Vagina (tissue), 2 donors: ENCODE measurements at places on chromosomes 7 and 10.
A peak's percentile ranks its signal among the peaks of the same experiment; 100 is the strongest.

DNA sequence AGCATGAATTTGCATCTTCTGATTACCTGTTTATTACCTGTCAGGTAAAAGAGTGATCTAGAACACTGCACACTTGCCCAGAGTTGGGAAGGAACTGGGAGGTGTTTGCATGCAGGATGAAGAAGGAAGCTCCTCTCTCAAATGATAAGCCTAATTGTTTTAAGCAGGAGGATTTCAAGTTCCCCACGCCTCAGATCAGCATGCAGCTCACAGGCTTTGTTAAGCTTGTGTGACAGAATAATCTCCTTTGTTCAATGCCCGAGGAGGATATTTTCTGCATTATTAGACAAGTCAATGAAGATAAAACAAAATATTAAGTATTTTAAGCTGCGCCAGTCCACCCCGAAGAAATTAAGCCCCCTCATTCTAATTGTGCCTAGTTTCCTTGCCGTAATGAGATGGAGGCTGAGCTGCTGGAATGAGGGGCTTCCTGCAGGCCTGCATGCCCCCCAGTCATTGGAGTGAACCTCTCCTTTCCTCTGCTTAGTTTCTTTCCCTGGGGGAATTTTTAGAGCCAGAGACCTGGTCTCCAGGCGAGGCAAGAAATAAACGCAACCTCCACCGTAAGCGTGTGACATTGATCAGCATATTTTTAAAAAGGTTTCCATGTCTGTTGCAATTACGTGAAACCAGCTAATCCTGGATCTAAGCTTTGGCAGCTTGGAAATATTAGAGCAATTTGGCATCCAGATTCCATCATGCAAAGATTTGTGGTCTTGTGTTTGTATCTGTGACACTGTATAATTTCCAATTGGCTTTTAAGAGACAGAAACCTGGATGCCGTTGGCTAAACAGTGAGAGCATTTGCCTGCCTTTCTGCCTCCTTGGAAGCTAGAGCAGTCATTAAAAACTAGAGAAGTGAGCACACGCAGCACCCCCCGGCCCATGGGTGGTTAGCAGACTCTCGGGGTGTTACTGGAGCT, 376.0 kb downstream of the GALNT17 start:
- DNase-seq: no peak

GRCh38 chr10:43111101-43111500, 27.1 kb upstream of the CSGALNACT2 start:
- no peak for DNase-seq

- DNase-seq: no peak
Observed at GRCh38 chr10:58017719-58018367, 249.9 kb downstream of the IPMK start.

DNA sequence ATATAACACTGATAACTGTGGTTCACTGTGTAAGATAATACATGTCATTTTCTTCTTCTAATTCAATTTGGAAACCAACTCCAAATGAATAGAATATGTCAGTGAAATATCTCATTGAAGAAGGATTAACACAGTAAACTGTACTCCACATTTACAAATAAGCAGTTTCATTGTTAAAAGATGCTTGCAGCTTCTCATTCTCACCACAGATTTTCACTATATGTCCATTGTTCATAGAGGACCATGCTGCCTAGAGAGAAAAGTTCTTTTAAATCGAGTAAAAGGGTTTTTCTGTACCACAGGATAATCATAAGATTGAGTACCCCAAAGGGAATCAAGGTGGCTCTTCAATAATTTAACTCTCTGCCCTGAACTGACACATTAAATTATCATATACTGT, 165.5 kb downstream of the LRRN3 start:
- DNase-seq: no peak

DNA sequence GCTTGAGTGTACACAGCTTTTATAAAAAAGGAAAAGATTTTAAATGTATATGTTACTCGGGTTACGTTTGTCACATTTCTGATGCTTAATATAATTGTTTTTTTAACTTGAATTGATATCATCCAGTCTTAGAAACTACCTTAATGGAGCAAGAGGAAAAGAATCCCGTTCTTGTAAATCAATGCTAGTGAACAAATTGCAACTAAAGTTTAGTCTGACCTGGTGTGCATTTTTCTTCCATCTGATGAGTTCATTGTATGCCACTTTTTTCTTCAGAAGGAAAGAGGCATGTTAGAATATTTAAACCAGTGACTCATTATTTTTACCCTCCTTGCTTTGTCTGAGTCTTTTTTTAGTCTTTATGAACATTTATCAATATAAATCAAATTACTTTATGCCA, 34.7 kb downstream of the NET1 start:
- no peak for DNase-seq

GRCh38 chr10:69480068-69480412, 28.8 kb downstream of the TSPAN15 start:
- no peak for DNase-seq

DNA sequence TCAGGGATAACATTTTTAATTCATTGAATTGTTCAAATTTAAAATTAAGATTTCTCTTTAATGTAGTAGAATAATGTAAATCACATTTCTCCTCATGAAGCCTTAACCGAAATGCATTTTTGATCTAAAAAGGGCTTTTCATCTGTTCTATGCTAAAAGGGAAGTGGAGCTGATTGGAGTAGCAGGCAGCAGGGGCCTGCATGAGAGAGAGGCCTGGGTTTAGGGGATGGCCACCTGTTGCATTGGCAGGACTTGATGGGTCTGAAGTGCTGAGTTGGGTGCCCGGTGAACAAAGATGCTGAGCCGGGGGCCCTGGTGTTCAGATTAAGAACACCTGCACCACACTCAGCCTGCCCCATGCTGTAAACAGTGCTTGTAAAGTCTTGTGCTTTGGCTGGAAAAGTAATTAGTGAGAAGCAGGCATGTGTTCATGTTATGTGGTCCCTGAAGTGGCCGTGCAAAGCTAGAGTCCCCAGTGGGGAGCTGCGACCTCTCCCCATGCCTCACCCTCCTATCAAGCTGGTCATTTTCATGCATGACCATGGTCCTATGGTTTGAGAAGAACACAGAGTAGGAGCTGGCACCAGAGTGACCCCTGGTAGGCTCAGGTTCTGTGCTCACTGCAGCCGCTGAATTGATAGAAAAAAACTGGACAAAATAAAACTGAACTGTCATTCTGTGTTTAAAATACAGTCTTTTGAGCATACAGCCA, 124.3 kb downstream of the ADCY1 start:
- DNase-seq: peak; percentile 31

DNA sequence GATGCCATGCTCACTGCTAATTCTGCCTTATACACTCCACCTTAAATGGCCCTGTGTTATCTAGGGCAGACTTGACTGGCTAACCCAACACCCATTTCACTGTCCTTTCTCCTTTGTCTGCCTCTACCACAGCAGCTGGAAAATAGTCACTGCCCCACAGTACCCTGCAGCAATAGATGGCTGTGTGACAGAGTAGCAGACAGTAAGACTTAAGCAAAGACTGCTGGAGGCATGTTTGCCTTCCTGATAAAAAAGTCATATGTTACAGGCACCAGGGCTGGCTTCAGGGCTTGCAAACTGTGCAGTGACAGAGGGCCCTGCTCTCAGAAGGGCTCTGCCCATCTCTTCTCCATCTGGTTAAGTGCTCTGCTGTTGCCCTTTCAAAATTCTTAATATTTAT, 332.6 kb upstream of the GHITM start:
- no peak for DNase-seq

GRCh38 chr7:713139-713457, 13.4 kb upstream of the DNAAF5 start:
- DNase-seq: no peak

GRCh38 chr10:3848775-3849635, 64.0 kb upstream of the KLF6 start:
- no peak for DNase-seq

DNA sequence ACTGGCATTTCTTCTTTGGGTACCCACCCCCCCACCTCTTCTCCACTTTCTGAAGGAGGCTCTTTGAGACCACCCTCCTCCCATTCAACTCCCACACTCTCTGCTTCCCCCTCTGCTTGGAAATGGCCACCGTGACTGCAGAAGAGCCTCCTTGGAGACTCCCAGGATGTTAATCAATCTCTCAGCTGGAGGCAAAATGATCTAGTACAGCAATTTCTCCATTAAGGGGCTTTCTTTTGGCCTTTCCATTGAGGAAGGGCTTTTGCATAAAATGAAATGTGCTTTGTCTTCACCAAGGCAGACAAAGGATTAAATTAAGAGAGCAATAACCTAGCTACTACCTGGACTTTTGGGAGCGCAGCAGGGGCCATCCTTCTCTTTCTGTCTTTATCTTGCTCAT, 26.1 kb downstream of the CDHR3 start:
- no peak for DNase-seq

DNA sequence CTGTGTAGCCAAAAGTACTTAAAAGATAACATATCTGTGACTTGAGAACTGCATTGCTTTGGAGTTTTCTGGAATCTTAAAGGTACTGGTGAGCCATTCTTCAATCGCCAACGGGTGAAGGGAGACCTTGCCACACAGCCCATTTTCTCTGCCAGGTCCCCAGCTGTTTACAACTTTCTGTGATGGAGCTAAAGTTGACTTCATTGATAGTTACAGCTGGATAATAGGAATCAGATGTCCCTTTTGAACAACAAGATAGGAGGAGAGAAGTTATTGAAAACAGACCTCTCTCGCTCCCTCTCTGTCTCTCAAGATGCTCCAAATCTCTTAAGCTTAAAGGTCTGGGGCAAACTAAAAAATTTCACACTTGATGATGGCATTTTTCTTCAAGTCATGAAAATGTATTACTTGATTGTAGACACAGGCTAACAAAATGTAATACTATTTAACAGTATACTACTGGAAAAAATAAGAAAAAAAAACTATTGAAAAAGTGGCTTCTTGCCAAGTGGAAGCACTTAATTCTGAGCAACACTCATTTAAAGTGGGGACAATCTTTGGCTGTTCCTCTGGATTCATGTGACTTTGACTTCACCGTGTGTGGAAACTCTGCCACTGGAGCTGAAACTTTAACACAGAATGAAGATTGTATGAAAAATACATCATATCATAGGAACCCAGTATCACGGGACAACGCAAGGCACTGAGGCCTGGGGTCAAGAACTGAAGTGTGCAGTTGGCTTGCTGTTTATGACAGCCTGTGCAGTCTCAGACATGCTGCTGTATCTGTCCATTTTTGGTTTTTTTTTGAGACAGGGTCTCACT, 78.4 kb upstream of the AFAP1L2 start:
- DNase-seq: no peak

DNA sequence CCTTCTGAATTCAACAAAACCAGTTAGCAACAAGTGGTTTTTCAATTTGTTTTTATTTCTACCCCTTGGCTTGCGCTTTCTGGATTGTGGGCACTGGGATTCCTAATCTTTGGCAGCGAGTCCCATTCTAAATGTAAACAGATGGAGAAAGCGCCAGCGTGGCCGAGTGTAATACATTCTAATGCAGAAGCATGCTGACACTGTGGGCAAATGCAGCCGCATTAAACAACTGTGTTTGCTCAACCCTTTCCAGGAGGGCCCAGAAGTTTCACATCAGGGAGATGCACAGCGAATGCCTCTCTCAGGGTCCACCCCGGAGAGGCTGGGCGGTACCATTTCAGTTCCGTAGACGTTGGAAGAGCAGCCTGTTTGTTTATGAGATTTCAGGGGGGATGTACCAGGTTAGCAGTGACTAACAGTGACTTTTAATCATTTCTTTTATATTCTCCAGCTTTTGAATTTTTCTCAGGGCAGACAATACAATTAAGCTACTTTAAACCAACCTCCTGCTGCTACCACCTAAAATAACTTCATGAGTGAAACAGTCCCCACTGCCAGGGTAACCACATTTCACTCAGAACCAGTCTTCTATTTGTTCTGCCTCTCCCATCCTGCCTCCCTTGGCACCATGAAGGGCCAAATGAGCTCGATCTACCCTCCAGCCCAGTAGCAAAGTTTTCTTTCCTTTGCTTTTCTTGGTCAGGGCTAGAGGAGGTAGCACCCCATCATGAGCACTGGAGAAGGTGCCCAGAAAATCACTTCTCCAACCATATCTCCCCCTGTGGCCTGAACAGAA, 164.2 kb upstream of the ITGB1 start:
- DNase-seq: no peak

- no peak for DNase-seq
Observed at GRCh38 chr10:116039612-116040011, 233.4 kb downstream of the GFRA1 start.

- DNase-seq: no peak
Observed at GRCh38 chr7:143295870-143296269, 7.7 kb downstream of the CASP2 start.

DNA sequence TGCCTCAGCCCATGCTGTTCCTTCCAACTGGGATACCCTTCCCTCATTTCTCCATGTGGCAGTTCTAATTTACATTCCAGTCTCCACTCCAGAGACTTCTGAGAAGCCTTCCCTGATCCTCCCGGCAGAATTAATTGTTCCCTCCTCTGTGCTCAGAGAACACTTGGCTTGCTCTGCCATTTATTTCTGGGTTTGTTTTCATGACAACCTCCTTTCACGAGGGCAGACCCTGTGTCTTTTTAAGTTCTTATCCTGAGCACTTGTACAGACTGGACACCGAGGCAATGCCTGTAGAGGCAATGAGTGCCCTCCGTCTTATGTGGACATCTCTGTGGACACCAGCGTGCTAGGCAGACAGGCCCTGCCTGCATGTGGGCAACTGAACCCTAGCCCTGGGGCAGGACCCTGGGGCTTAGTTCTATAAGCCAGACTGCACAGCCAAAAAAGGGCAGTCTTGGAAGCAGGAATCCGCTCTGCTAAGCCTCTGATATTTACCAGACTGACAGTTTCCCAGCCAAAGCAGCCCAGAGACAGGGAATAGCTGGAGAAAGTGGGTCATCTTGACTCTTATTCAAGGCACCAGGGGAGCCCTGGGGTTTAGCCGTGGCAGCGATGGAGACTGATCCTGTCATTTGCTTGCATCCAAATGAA, 474.0 kb downstream of the RPS24 start:
- DNase-seq: peak; percentile 58

DNA sequence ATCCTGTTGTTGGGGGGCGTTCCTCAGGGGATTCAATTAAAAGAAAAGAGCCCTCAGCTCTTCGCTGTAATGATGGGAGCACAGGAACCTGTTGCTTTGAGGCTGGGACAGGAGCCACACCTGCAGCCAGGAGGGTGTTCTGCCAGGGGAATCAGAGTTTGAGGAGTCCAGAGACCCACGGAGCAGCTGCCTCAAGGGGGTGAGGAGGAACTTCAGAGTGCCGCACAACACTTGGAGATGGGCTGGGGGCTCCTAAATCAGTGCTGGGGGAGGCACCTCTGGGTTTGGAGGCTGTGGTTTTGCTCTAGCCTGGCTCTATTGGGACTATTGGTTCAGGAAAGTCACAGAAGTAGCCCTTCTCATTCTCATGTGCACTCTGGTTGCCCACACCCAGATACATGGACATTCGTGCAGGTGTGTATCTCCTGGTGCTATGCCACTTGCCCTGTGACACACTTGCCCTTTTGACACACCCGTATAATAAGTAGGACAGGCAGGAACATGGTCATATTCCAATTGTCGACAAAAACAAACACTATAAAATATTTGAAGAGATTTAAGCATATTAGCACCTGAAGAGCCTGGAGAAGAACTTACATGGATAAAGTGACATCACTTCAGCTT, 98.1 kb downstream of the PTPN20 start:
- no peak for DNase-seq

- DNase-seq: no peak
Observed at GRCh38 chr10:132132421-132132841, 54.3 kb upstream of the DPYSL4 start.

- DNase-seq: peak; percentile 100
Observed at GRCh38 chr7:77798394-77799077, at the start of the genes PHTF2 and TMEM60. Gene PHTF2 (plus strand): TSS chr7:77798773. Gene TMEM60 (minus strand): TSS chr7:77798434. CDS start chr7:77794373, 4,061 bp downstream.
